Kidney epithelial cell (primary cell): ENCODE measurements at places on chromosomes 12 and 14. TPM values are rescaled to one million over a fixed set of nuclear protein-coding genes. Genes with fewer than 3 reads are reported as not detected.

Gene MYF6
- not detected in 2 replicates for total RNA-seq

Gene RTL1
- 1.1 and 1.2 TPM in 2 replicates for total RNA-seq

Gene OASL
- 0.58 and 1.4 TPM in 2 replicates for total RNA-seq

Gene GNB3
- 0.34 and 0.38 TPM in 2 replicates for total RNA-seq

Gene RNASE1
- total RNA-seq, result not detected in 2 replicates

Gene NKX2-1
- not detected in 2 replicates for total RNA-seq

Gene IL22
- total RNA-seq, result not detected in 2 replicates

Gene ANO4
- 0.13 and 0.21 TPM in 2 replicates for total RNA-seq

Gene PIWIL1
- 0.08 and 0.27 TPM in 2 replicates for total RNA-seq

Gene RAB3IP
- total RNA-seq, result 57.1 and 83.7 TPM in 2 replicates

Gene KIF26A
- total RNA-seq, result 0.21 and 0.48 TPM in 2 replicates
